Testis (tissue), 5 donors: ENCODE measurements at places on chromosomes 2 and 18.

- H3K27ac ChIP-seq = no peak overlapping the region
- no peak for DNase-seq
- no peaks in the 10 kb centered on the region for H3K4me1 ChIP-seq
- no peaks in the 10 kb centered on the region for H3K36me3 ChIP-seq
- no peak overlapping the region for H3K4me3 ChIP-seq
Observed at GRCh38 chr2:26946841-26947784, 23.3 kb upstream of the MAPRE3 start.

- no peaks in the 10 kb centered on the region for H3K36me3 ChIP-seq
- no peak overlapping the region for H3K4me3 ChIP-seq
- no peak for DNase-seq
- H3K4me1 ChIP-seq = no peaks in the 10 kb centered on the region
- H3K27ac ChIP-seq = no peak overlapping the region
Observed at GRCh38 chr2:224142397-224143312, 103.6 kb upstream of the SERPINE2 start.

DNA sequence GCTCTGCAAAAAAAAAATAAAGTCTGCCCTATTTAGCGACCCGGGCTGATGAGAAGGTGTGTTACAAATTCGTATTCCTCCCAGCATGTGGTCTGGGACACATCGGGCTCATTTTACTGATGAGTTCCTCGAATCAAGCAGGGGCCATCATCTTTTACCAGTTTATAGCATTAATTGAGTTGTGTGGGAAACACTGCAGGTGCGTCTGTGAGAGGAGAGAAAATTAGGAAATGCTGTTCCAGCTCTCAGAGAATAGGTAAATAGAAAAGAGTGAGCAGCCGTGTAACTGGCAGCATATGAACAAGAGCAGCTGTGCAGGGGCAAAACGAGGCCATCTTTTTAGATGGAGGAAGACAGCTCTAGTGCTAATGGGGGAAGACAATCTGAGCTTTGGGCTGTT is 216.7 kb downstream of the SETBP1 start:
- no peaks in the 10 kb centered on the region for H3K27me3 ChIP-seq
- H3K27ac ChIP-seq = no peak overlapping the region
- no peak overlapping the region for H3K4me3 ChIP-seq

DNA sequence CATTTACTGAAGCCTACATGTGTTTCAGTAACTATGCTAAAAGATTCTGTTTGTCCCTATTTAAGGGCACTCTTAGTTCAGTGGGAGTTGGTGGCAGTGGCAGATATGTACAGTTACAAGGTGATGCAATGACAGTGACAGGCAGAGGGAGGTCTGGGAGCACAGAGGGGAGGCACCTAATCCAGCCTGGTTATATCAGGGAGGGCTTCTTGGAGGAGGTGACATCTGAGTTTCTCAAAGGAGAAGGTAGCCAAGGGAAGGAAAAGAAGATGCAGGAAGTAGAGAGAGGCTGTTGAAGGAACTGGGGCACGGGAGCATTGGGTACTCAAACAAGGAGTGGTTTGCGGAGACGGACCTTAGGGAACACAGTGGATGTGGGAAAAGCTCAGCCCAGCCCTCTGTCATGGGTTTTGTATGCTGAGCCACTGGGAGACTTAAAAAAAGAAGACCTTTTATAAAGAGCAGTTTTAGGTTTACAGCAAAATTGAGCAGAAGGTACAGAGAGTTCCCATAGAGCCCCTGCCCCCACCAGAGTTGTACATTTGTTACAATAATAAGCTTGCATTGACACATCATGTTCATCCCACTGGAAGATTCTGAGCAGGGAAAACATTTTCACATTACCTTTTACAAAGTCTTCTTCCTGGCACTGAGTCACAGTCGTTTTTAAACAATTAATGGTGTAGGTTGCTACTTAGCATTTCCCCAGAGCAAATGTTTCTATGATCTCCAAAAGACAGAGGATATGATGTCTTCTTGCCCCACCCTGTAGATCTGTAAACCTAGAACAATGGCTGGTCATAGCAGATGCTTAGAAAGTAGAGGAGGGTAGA is 83.0 kb upstream of the TAF1B start:
- no peaks in the 10 kb centered on the region for H3K27me3 ChIP-seq
- peak overlapping the region; percentile 37 for H3K27ac ChIP-seq
- H3K4me1 ChIP-seq = peaks cover 41% of the 10 kb centered on the region
- no peak overlapping the region for H3K4me3 ChIP-seq

GRCh38 chr18:57149051-57149450 is 2.2 kb downstream of the BOD1L2 start:
- peaks cover 8% of the 10 kb centered on the region for H3K4me1 ChIP-seq
- H3K36me3 ChIP-seq = no peaks in the 10 kb centered on the region
- H3K27me3 ChIP-seq = no peaks in the 10 kb centered on the region
- H3K4me3 ChIP-seq = no peak overlapping the region
- no peak overlapping the region for H3K27ac ChIP-seq

DNA sequence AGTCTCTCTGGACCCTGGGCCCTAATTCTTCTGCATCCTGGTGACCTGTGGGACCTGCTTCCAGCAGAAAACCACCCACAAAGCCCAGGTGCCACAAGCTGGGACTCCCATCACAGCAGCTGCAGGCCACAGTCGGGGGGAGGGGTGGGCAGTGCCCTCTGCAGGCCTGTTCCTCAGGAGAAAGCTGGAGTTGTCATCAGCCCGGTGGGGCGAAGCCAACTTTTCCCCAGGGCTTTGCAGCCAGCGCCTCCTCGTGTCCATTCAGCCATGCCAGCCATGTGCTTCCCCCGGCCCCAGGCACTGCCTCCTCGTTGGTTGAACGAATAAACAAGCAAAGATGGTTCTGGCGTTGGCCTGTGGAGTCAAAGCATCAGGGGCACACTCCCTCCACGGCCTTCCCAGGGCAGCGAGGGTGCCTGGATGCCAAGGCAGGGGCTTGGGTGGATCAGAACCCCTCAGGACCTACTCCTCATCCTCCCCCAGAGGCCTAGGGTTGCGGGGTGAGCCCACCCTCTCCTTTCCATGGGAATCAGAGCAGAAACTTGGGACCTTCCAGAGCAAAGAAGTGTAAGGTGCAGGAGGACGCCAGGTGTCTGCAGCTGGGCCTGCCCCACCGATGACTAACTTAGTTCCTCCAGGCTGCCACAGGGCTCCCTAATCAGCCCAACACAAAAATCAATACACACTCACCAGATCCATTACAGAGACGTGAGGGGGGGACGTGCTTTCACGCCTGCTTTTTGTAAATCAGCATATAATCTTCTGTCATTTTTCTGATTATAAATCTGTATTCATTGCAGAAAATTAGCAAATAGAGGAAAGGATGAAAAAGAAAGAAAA is 75.7 kb upstream of the RAB6C start:
- H3K27me3 ChIP-seq = no peaks in the 10 kb centered on the region
- H3K27ac ChIP-seq = no peak overlapping the region
- no peaks in the 10 kb centered on the region for H3K36me3 ChIP-seq
- H3K4me1 ChIP-seq = no peaks in the 10 kb centered on the region
- H3K4me3 ChIP-seq = no peak overlapping the region

- H3K27me3 ChIP-seq = no peaks in the 10 kb centered on the region
- H3K36me3 ChIP-seq = no peaks in the 10 kb centered on the region
- no peaks in the 10 kb centered on the region for H3K4me1 ChIP-seq
- DNase-seq = no peak
- H3K4me3 ChIP-seq = no peak overlapping the region
Observed at GRCh38 chr2:231725476-231725875, 17.2 kb downstream of the PTMA start.

- no peaks in the 10 kb centered on the region for H3K27me3 ChIP-seq
- H3K4me3 ChIP-seq = no peak overlapping the region
- DNase-seq = no peak
- H3K4me1 ChIP-seq = no peaks in the 10 kb centered on the region
Observed at GRCh38 chr2:186576614-186577013, 13.2 kb upstream of the ITGAV start.

DNA sequence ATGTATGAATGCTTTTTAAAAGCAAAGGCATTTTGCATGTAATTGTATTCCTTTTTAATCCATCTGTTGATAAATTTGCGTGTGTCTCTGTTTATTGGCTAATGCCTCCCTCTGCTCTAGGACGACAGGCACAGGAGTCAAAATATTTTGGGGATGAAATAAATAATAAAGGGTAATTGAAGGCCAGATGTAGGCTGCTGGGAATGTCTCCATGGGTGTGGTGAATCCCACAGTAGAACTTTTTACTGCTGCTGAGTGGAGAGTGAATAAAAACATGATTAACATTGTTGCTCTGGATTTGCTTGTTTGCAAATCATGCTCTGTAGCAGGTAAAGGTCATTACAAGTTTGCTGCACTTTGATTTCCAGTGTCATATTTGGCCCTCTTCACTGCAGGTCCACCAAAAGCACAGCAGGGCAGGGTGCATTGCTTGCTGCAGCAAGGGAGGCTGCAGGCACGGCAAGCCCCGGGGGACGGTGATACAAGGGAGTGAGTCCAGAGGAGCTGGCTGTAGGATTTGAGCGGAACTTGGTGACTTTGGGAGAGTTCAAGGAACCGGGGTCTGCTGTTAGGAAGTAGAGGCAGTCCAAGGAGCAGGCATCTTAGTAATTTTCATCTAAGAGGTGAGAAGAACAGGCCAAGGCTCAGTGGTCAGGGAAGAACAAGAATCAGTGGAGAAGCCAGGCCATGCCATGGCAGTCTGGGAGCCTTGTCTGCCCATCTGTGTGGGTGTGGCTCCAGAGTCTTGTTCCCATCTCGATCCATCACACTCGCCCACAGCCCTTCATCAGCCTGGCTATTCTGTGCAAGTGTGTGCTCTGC is 201.5 kb upstream of the RAB6C start:
- no peaks in the 10 kb centered on the region for H3K27me3 ChIP-seq
- H3K27ac ChIP-seq = no peak overlapping the region
- no peaks in the 10 kb centered on the region for H3K36me3 ChIP-seq
- no peaks in the 10 kb centered on the region for H3K4me1 ChIP-seq
- DNase-seq = no peak

GRCh38 chr2:156719036-156719435 is 282.9 kb downstream of the GPD2 start:
- no peaks in the 10 kb centered on the region for H3K4me1 ChIP-seq
- H3K27me3 ChIP-seq = no peaks in the 10 kb centered on the region
- no peak overlapping the region for H3K27ac ChIP-seq
- no peak overlapping the region for H3K4me3 ChIP-seq
- no peak for DNase-seq

GRCh38 chr2:88880441-88880953 is 189.0 kb downstream of the RPIA start:
- DNase-seq = peak; percentile 70
- H3K36me3 ChIP-seq = no peaks in the 10 kb centered on the region
- H3K4me1 ChIP-seq = no peaks in the 10 kb centered on the region
- no peak overlapping the region for H3K27ac ChIP-seq
- no peak overlapping the region for H3K4me3 ChIP-seq

DNA sequence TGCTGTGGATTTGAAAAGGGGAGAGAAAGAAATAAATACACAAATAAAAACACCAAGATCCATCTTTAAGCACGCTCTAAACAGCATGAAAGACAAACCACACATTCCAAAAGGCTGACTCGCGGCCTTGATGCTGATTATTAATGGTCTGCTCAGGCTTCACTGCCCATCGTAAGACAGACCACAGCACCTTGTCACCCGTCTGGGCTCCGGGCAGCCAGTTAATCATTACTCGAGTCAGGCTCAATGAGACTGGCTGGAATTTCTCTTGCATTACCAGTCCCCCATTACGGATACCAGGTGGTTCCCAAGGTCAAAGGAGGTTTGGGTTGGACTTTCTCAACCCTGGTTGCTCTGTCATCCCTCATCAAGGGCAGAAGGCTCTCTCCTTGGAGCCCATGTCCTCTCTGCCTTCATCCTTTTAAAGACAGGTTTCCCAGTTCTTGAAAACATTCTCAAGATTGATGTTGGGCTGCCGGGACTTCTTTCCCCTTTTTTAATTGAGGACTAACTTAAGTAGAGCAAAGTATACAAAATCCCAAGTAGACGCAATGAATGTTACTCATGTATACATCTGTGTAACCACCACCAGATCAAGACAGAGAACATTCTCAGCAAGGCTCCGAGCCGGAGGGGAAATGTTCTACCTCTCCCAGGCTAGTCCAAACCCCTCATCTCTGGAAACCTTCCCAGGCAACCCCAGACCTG is 8.1 kb downstream of the SMAD7 start:
- no peak overlapping the region for H3K27ac ChIP-seq
- H3K36me3 ChIP-seq = no peaks in the 10 kb centered on the region
- no peaks in the 10 kb centered on the region for H3K27me3 ChIP-seq
- peaks cover 34% of the 10 kb centered on the region for H3K4me1 ChIP-seq
- DNase-seq = no peak

DNA sequence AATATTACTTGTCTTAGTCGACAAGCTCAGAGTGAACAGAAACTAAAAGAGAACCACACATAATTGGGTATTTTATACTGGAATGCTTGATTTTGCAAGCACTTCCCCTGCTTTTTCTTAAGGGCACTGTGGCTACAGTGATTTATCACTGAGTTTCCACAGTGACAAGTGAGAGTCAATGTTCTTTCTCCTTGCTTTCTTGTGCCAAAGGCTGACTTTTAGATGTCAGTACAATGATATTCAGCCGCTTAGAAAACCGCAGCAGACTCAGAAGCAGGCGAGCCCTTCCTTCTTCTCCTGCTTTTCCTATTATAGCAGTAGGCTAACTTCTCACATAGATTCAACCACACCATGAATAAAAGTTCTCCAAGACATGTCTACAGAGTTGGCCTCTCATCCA is 1603.6 kb upstream of the NXPH2 start:
- no peaks in the 10 kb centered on the region for H3K27me3 ChIP-seq
- no peak overlapping the region for H3K27ac ChIP-seq
- no peak for DNase-seq
- H3K36me3 ChIP-seq = no peaks in the 10 kb centered on the region
- no peak overlapping the region for H3K4me3 ChIP-seq

GRCh38 chr18:45801416-45802004 is 24.0 kb upstream of the SIGLEC15 start:
- no peaks in the 10 kb centered on the region for H3K27me3 ChIP-seq
- H3K4me3 ChIP-seq = no peak overlapping the region
- H3K4me1 ChIP-seq = no peaks in the 10 kb centered on the region
- no peaks in the 10 kb centered on the region for H3K36me3 ChIP-seq

DNA sequence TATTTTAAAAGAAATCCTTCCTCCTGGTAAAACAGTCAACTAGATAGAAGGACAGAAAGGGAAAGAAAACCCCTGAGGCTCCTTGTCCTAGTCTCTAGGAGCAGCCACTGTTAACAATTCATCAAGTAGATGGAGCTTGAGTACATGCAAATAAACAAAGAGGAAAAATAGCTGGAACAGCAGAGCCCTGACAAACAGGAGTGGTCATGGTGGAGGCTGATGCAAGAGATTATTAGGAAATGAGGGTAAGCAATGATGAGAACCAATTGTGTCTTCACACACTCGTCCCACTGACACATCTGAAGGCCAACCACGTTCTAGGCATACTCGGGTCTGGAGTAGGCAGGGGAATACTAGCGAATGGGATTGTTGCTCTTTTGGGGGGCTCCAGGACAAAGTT is 9.2 kb downstream of the DLGAP1 start:
- no peaks in the 10 kb centered on the region for H3K27me3 ChIP-seq
- no peak overlapping the region for H3K4me3 ChIP-seq
- H3K36me3 ChIP-seq = no peaks in the 10 kb centered on the region

DNA sequence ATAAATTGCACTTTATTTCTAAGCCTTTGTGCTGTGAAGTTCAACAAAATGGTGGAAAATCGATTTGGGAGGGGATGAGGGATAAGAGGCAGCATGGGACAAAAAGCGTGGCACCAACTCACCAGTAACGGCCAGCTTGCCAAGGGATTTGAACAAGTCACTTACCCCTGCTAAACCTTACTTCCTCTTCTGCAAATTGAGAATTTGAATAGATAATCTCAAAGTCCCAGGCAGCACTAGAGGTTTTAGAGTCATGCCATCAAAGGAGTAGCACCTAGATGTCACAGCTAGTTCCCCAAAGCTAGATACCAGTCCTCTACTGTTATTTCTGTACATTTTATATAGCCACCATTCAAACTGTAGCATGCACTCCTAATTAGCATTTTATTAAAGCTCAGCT is 83.7 kb upstream of the VRK2 start:
- no peak for DNase-seq
- no peaks in the 10 kb centered on the region for H3K36me3 ChIP-seq
- no peak overlapping the region for H3K27ac ChIP-seq
- H3K4me3 ChIP-seq = no peak overlapping the region
- H3K27me3 ChIP-seq = no peaks in the 10 kb centered on the region
